ENCODE measurements at places on chromosomes 1 and 21.
A peak's percentile ranks its signal among the peaks of the same experiment; 100 is the strongest.

DNA sequence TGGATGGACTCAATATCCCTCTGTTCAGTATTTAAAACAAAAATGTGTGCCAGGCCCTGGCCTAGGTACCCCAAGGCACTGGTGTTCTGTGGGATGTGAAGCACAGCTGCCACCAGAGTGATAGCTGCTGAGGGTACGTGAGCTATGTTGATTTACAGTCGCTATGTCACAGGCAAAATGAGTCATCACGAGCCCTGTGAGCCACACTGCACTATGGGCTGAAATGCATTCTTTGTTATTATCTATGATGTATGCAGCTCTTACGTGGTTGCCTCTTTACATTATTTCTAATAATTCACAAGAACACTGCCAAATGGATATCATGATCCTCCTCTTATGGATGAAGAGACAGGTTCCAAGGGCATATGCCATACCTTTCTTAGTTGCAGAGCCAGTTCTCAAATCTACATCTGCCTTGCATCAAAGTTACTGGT is 2.1 kb downstream of the TEX38 start:
- no peak for DNase-seq

GRCh38 chr1:150422541-150422940 is 58.6 kb downstream of the RPRD2 start:
- DNase-seq: no peak

- DNase-seq: no peak
These were observed 255.7 kb downstream of the OMA1 start for GRCh38 chr1:58290685-58291372.

DNA sequence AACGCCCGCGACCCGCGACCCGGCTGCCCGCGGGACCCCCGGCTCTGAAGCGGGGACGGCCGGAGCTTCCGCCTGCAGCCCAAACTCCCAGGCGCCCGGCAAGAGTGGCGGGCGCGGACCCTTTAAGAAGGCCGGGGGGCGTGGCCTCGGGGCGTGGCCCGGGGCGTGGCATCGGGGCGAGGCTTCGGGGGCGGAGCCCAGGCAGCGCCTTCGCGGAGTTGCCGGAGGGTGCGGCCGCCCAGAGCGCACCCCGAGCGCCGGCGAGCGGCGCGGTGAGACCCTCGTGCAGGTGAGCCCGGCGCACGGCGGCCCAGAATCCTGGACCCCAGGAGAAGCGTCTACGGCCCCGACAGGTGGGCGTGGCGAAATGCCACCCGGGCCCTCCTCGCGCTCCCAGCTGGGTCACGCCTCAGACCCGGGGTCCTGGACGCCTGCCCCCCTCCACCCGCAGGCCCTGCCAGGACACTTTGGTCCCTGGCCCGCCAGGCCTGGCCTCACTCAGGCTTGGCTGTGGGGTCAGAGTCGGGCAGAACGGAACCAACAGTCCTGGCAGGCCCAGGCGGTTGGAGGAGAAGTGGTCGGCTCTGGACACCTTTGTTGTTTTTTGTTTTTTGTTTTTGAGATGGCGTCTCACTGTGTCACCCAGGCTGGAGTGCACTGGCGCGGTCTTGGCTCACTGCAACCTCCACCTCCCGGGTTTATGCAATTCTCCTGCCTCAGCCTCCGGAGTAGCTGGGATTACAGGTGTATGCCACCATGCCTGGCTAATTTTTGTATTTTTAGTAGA is 14.4 kb downstream of the RNF223 start:
- peak; percentile 91 for DNase-seq

GRCh38 chr1:198107091-198107501 is 49.7 kb upstream of the NEK7 start:
- no peak for DNase-seq

GRCh38 chr1:206856674-206857464 is 8.6 kb upstream of the IL20 start:
- DNase-seq: no peak

- DNase-seq: peak; percentile 48
These were observed 1.9 kb downstream of the LY9 start for GRCh38 chr1:160797861-160798273.

DNA sequence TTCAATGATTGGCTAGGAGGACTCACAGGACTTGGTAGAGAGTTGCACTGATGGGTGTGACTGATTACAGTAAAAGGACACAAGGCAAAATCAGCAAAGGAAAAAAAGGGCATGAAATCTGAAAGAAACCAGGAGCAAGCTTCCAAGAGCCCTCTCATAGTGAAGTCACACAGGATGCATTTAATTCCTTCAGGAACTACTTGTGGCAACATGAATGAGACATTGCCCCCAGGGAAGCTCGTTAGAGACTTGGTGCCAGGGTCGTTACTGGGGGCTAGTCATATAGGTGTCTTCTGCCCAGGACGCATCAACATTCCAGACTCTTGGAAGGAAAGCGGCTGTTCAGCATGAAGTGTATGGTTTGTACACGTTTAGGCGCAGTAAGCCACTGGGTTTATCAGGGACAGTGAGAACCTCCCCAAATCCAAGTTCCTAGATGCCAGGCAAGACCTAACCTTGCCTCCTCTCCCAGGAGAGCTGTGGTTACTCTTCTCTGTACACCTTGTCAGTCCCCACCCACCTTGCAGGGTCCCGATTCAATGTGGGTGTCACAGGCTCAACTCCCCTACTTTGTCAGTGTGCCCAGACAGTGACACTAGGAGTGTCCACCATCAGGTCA is 26.0 kb upstream of the C2CD2 start:
- DNase-seq: no peak

- no peak for DNase-seq
These were observed 50.9 kb upstream of the GALNT2 start for GRCh38 chr1:230016159-230016558.

DNA sequence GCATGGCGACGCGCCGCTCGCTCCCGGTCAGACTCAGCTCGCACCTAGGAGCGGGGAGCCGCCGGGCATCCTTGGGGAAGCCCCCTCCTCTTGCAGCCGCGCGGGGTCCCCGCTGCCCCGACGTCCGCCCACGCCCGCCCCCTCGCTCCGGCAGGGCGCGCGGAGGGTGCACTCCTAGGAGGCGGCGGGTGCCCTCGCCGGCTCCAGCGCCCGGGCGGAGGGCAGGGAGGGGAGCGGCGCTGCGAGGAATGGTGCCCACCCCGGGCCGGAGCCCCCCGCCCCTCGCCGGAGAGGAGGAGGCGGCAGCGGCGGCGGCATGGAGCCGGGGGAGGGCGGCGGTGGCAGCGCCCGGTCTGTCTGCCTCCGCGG is 488 bp downstream of the FAM78B start:
- DNase-seq: no peak

GRCh38 chr1:87327376-87328271 is 1.1 kb upstream of the LMO4 start:
- no peak for DNase-seq

DNA sequence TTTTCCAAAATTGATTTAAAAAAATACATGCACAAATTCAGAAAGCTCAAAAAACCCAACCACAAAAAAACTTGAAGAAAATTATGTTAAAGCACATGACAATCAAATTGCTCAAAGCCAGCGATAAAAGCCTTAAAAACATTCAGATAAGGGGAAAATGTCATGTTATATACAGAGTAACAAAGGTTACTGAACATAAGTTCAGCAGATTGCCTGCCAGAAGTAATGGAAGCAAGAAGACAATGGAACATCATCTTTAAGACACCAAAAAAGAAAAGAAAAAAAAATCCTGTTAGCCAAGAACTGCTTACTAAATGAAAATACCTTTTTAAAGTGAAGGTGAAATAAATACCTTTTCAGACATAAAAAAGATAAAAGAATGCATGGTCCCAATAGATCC is 147.2 kb upstream of the SGIP1 start:
- no peak for DNase-seq

- no peak for DNase-seq
These were observed 114.8 kb downstream of the DNAH14 start for GRCh38 chr1:225044258-225044657.

- DNase-seq: no peak
These were observed 103.9 kb upstream of the TSPAN2 start for GRCh38 chr1:115193046-115193828.

- DNase-seq: no peak
These were observed 50.8 kb downstream of the TGFBR3 start for GRCh38 chr1:91835087-91835521.

GRCh38 chr1:101203820-101204540 is 32.8 kb upstream of the S1PR1 start:
- DNase-seq: no peak

- no peak for DNase-seq
These were observed 55.0 kb downstream of the SLC35D1 start for GRCh38 chr1:66998972-66999371.

DNA sequence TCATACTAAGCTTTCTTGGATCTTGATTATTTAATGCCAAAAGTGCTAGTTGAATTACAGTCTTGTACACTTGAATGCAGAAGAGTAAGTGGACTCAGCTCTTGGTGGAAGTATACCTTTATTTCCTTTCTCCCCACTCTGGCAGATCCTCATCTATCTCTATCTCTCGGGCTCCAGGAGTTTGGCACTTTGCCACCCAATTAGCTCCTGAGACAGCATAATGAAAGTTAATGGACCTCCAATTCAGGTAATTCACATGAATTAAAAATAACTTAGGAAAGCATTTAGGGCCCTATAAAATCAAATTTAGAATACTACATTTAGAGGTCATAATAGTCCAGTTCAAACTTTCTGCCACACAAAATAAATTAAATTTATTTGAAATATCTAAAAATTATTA is 67.4 kb downstream of the OLFM3 start:
- DNase-seq: no peak

- DNase-seq: no peak
These were observed 206.1 kb downstream of the BACH1 start for GRCh38 chr21:29504751-29505321.
